Stimulated activated CD8-positive, alpha-beta memory T cell treated with anti-CD3 and anti-CD28 coated beads, Interleukin-15, amount 100 ng/mL, for 4 hours (primary cell): ENCODE measurements at places on chromosomes 4 and X.

DNA sequence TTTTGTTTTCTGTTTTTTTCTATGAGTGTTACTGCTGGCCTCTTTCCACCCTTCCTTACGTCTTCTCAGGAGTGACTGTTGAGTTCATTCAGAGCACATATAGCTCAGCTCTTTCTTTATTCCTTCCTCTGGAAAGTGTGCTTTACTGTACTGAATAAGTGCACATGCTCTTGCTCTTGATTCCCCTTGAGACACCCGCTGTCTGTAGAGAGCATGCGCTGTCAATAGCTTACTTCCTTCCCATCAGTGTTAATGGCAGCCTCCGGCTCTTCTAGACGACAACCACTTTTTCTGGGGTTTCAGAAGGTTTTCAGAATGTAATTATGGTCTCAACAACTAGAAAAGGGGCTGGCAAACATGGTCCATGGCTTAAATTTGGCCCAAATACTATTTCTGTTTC is 504.9 kb downstream of the C4orf33 start:
- no peak for DNase-seq

GRCh38 chr4:130043732-130044160 is 947.8 kb downstream of the C4orf33 start:
- DNase-seq = no peak

- no peak for DNase-seq
Measured at GRCh38 chrX:135114392-135114791, 5.9 kb downstream of the ETDB start.

GRCh38 chr4:8745826-8746225 is 125.8 kb downstream of the HMX1 start:
- no peak for DNase-seq

DNA sequence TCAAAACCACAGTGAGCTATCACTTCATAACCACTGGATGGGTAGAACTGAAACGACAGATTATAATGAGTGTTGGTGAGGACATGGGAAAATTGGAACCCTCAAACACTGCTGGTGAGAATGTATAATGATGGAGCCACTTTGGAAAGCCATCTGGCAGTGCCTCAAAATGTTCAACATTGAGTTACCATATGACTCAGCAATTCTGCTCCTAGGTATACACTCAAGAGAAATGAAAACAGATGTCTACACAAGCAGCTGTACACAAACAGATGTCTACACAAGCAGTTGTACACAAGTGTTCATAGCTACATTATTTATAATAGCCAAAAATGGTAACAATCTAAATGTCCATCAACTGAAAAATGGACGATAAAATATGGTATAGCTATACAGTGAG is 143.9 kb downstream of the PDGFRA start:
- no peak for DNase-seq

DNA sequence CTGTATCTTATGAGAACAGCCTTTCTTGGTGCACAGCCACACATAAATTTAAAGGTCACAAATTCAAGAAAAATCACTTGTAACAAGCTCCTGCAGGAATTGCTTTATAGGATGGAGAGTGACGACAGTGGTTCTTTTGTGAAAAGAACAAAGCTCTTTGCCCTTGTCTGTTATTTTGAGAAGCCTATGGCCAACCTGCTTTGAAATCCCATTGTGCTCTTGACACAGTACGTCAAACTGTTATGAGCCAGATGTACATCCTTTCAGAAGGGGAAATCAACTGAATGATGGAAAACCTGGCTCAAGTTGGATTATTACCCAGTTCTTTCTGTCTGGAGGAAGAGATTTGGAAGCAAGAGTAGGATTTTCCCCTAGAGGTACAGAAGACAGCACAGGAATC is 1454.2 kb downstream of the ARAP2 start:
- DNase-seq = no peak

- no peak for DNase-seq
Measured at GRCh38 chr4:106160560-106160959, 155.4 kb downstream of the TBCK start.

- DNase-seq = no peak
Measured at GRCh38 chrX:41384051-41384705, 50.2 kb downstream of the DDX3X start.

DNA sequence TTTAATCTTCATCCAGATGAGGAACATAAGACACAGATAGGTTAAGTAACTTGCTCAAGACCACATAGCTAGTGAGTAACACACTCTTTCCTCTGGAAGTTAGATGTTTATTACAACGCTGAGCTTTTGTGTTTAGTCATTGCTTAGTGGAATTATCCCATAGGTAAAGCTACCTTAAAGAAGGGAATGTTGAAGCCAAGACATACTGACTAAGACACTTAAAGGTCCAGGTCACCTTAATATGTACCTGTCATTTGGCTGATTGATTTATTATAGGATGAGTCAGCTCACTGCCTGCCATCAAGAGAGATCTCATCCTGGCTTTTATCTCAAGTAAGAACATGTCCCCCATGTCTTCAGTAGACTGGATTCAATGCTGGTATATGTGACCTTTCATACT is 53.4 kb downstream of the KDR start:
- no peak for DNase-seq

DNA sequence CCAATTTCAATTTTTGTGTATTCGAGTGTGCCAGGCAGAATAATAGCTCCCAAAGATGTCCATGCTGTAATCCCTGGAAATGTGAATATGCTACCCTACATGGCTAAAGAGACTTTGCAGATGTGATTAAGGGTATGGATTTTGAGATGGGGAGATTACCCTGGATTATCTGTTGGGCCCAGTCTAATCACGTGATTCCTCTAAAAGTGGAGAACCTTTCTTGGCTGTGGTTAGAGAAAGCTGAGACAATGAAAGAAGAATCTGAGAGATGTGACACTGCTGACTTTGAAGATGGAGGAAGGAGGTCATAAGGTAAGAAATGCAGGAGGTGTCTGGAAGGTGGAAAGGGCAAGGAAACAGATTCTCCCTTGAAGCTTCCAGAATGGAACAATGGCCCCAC is 503.5 kb upstream of the PITX2 start:
- no peak for DNase-seq

DNA sequence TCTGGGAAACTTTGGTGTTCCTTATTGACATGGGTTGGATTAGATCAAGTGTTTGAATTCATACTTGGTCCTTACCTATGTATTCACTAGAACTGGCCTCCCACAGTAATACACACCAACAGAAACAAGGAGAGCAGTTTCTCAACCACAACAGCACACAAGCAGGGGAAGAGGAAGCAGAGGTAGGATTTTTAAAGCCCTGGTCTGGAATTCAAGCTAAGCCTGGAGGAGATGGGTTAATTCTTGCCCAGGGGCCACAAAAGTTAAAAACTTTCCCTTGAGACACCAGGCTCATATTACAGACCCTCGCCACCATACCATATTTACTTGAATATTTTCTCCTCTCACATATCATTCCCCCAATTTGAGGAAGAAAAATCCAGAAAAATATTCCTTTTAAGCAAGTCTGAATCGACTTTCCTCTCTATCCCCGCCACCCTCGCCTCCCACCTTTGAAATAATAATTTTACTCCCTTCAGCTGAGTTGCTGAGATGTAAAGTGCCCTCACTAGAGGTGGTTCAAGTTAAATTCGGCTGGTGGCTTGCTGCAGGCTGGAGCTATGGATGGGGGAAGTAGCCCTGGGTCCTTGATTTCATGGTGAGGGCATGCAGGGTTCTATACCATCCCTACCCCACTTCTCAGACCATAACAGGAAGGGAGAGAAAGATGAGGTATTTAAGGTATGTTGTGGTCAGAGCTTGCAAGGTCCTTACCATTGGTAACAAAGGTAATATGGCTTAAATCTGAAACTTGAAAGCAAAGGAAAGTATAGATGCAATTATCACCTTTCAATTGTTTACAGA is 440.2 kb downstream of the INPP4B start:
- no peak for DNase-seq

- DNase-seq = no peak
Measured at GRCh38 chrX:29661290-29661689, 554.1 kb upstream of the MAGEB2 start.

DNA sequence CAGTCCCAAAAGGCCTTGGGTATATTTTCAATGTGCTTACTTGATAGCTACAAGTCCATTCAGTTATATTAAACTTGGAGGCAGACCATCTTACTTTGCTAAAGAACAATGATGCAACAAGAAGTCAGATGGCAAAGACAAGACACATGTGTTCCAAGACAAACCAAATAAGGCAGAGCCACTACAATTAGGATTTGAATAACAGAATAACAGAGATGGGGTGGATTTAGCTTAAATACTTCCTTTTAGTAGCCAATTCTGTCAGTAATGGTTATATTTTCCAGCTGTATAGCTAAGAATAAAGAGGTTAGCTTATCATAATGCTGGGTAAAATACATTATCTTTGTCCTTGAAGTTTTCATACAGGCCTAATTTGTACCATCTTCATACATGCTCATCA is 37.7 kb upstream of the FRAS1 start:
- no peak for DNase-seq
